ENCODE measurements at places on chromosomes 7 and 10.

- DNase-seq: no peak
Measured at GRCh38 chr7:115634633-115635032, 395.9 kb downstream of the TFEC start.

DNA sequence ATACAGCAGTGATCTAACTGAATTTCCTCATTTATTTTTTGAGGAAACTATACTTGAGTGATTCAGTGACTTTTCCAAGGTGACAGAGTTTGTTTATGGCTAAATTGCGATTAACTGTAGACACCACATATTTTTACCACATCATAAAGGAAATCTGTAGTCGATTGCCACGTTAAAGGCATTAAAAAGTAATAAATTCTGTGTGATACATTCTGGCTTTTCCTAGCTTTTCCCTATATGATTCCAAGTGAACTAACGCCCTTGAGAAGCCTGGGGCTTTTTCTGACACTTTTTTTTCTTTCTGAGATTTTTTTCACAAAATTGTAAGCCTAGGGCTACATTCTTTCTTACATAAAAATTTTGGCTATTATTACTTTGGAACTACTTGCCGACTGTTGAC, 266.9 kb downstream of the BICC1 start:
- DNase-seq: no peak

DNA sequence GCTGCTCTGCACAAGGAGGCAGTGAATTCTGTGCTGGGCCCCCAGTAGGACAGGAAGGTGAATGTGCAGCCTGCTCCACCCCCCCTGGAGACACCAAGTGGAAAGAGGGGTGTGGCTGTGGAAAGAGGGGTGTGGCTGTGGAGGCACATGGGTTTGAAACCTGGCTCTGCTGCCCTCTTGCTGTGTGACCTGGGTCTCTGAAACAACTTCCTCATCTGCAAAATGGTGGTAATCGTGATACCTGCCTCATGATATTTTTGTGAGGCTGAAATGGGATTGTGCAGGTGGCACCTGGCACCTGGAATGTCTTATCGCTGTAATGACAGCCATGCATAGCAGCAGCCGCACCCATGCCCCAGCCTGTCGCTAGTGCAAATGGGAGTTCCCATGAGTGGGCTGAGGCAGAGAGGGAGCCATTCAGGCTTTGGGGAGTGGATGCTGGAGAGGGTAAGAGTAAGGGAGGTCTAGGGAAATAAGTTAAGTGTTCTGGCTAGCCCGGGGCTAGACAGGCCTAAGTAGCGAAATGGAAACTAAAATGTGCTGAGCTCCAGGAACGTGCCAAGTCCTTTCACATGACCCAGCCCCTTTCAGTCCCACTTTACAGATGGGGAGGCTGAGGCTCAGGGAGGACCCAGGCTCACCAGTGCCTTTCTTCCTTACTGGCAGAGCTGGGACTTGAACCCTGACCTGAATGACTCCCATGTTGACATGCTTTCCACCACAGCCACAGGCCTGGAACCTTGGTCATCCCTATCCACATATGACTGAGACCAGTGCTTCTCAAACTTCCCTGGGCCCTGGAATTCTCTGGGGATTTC, 35.0 kb downstream of the C10orf105 start:
- DNase-seq: no peak

DNA sequence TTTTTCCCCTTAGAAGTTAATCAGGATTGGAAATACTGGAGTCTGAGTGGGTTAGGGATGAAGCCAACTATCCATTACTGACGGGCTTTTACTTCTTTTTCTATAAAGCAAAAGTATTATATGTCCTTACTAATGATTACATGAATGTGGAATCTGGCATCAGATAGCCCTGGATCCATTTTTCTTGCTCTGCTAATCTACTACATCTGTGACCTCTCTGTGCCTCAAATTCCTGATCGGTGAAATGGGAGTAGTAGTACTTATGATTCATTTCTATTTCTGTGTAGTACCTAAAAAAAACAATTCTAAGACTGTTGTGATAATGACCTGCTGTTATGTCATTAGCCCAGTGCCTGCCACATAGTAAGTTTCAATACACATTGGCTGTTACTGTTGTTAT, 621.6 kb downstream of the SORCS3 start:
- DNase-seq: no peak

DNA sequence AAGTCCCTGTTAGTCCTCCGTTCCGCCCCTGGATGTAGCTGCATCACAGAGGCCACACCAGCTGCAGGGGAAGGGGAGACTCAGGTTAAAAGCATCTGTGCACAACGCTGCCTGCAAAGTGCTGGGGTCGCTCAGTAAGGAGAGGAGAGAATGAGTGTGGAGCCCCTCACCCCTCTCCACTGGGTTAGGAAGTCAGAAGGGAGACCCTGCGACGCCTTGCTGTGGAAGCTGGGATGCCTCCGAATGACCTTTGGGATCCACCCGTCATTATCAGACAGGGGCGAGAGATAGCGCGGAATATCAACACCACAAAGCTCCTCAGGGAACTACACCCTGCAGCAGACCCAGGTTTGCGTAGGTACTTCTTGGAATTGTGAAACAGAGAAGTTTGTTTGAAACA, 167.7 kb upstream of the SHH start:
- DNase-seq: no peak

DNA sequence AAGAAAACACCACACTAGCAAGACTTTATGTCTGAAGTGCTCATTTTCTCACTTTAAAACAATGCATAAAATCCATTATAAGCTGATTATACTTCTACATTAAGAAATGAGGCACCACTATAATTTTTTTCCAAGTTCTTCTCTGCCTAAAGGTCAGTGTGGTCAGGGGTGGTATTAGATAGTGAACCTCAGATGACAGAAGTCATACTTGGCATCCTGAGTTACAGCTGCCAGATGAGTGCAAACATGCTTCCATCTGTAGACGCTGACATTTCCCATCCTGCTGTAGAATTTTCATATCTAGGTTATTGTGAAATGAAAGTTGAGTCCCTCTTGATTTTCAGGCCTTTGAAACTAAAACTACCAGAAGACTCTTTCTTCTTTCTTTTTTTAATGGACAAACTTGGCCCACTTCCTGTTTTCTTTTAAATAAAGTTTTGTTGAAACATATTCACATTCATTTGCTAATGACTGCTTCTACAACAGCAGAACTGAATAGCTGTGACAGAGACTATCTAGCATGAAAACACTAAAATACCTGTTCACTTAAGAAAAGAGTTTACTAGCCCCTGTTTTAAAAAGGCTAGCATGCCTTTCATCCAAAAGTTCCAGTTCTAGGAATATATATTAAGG, 900.8 kb downstream of the XPNPEP1 start:
- DNase-seq: no peak

DNA sequence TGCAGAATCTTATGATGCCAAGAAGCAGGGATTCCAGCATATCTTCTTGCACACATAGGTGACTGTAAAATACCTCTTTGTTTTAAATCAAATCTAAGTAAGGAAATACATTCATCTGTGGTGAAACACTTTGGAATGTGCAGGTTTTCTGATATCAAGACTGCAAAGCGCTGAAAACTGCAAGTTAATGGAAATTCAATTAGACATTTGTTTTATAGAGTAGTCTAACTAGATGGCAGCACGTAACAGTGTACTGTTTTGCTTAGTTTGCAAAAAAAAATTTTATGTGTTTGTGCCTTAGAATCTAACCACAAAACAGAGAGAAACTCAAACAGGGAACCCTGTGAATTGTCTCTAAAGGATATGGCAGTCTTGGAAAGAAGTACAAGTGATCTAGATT, 259.2 kb downstream of the HDAC9 start:
- DNase-seq: no peak

DNA sequence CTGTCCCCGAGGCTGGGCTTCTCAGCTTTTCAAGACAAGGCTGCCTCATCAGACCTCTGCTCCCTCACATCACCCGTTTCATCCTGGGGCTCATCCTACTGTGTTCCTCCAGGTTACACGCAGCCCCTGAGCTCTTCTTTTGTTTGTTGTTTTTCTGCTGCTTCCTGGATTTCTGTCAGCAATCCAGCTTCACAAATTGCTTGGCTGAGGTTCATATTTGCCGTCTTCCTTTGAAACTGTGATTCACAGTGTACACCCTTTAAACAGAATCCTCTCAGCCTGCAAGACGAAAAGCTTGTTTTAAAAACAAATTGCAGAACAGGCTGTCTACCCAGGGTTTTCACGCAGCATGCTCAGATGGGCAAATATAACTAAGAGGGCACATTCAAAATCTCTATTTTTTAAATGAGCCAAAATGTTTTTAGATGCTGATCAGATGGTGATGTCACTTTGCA, 39.1 kb upstream of the PARD3 start:
- DNase-seq: no peak

All from CD4-positive, alpha-beta T cell treated with Interleukin-15 for 4 hours (primary cell).